Esophagus squamous epithelium (tissue), 5 donors: ENCODE measurements at places on chromosomes 4 and X.
A peak's percentile ranks its signal among the peaks of the same experiment; 100 is the strongest.

DNA sequence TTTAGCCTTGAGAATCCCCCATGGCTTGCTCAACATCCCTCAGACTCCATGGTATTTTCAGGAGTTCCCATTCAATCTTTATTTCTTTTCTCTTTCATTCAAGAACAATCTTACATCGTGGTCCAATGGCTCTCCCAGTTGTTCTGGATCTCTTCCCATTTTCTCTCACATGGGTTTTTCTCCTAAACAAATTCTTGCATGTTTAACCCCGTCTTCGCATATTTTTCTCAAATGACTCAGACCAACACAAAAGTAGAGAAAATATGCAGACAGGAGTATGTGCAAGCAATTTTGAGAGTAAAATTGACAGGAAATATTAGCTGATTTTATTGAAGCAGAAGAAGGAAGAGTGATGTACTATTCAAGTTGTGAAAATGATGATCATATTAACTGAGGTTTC, 396.4 kb upstream of the TRAM1L1 start:
- H3K4me3 ChIP-seq = no peak overlapping the region
- no peaks in the 10 kb centered on the region for H3K4me1 ChIP-seq
- no peaks in the 10 kb centered on the region for H3K36me3 ChIP-seq

GRCh38 chr4:35189988-35190613, 1054.2 kb downstream of the ARAP2 start:
- DNase-seq = no peak
- no peak overlapping the region for H3K27ac ChIP-seq
- no peaks in the 10 kb centered on the region for H3K36me3 ChIP-seq
- H3K27me3 ChIP-seq = no peaks in the 10 kb centered on the region

DNA sequence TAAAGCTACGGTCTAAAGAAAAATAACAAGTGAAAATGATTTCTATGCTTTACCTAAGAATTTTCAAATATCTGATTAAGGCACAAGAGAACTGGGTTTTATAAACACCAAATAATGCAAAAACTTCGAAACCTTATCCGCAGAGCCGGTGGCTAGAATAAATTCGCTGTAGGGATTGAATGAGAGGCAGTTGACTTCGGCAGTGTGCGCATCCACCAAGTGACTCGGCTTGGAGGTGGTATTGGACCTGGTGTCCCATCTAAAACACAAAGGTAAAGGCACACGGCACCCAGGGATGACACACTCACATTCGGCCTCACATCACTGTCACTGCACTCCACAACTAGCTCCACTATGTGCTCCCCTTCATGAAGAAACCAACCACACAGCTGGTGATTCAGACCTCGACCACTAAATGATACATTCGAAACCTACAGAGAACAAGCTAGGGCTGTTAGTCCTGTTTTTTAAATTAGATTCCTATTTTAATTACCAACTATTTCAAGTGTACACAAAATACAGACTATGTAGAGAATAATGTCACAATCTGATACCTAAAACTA, 17.5 kb downstream of the RBBP7 start:
- H3K36me3 ChIP-seq = no peaks in the 10 kb centered on the region
- no peak for DNase-seq
- no peak overlapping the region for H3K4me3 ChIP-seq
- H3K4me1 ChIP-seq = no peaks in the 10 kb centered on the region
- H3K27ac ChIP-seq = no peak overlapping the region

DNA sequence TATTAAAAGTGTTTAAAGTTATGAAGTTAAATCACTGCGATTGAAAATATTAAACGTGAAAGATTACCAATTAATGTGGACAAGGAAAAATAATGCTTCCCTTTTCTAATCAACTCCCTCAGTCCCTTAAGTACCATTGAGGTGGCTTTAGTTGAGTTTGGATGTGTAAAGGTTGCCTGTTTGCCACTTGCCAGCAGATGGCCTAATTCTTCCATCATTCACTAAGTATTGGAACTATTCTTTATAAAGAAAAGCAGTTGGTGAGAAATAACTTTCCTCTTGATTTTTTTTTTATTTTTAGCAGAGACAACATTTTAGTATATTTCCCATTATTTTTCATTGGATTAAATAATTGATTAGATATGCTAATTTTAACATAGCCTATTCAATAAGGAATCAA, 295.9 kb upstream of the TACR3 start:
- no peaks in the 10 kb centered on the region for H3K27me3 ChIP-seq
- no peaks in the 10 kb centered on the region for H3K36me3 ChIP-seq
- H3K4me3 ChIP-seq = no peak overlapping the region
- no peaks in the 10 kb centered on the region for H3K4me1 ChIP-seq
- no peak overlapping the region for H3K27ac ChIP-seq

DNA sequence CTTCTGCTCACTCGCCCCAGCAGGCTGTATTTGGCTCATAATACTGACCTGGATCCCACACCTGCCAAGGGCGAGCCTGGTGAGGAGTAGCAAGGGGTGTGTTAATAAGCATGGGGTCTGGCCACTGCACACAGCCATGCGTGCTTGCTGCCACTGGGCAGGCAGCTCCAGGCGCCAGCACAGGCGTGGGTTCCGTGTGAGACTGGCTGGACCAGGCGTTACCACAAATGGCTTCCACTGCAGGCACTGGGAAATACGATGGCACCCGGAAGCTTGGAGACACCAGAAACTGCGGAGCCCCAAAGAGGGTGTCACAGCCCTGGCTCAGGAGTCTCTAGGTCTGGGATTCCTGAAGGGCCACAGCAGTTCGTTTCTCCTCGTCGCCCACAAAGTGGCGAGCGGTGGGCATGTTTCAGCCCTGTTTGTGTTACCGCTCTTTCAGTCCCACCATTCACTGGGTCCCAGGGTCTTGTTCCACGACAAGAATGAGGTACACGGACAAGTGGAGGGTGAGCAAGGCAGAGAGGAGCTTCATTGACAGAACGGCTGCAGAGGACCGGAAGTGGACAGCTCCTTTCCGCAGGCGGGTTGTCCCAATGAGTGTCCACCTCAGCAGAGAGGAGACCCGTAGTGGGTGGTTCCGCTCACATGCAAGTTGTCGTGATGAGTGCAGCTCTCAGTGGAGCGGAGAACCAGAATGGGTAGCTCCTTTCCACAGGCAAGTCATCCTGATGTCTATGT, 428.9 kb downstream of the EPHA5 start:
- H3K4me3 ChIP-seq = no peak overlapping the region
- no peak overlapping the region for H3K27ac ChIP-seq
- DNase-seq = no peak
- H3K36me3 ChIP-seq = no peaks in the 10 kb centered on the region

DNA sequence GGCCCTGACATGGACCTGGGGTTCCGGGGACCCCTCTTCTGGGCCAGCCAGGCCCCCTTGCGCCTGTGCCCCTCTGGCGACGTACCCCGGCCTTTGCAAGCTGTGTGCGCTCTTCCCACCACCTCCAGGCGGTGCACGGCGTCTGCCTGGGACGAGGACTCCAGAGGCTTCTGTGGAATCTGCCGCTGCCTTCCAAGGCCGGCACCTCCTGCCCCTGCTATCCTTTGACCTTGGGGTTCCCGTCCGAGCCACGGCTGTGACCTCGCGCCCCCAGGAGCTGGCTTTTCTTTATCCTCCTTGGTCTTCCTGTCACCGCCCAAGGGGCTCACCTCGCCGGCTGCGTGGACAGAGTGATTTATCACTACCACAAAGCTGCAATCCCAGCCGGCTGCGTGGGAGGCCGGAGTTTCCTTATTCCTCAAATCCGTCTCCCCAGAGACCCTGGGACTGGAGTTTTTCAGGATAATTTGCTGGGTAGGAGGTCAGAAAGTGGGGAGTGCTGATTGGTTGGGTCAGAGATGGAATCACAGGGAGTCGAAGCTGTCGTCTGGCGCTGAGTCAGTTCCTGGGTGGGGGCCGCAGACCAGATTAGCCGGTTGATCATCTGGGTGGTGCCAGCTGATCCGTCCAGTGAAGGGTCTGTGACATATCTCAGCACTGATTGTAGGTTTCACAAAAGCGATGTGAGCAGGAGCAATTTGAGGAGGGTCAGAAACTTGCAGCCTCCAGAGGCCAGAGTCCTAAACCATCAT, 19.8 kb upstream of the PLCXD1 start:
- H3K4me1 ChIP-seq = no peaks in the 10 kb centered on the region
- no peak overlapping the region for H3K27ac ChIP-seq
- no peaks in the 10 kb centered on the region for H3K36me3 ChIP-seq
- DNase-seq = no peak
- no peaks in the 10 kb centered on the region for H3K27me3 ChIP-seq

- H3K27ac ChIP-seq = no peak overlapping the region
- H3K36me3 ChIP-seq = no peaks in the 10 kb centered on the region
- H3K4me1 ChIP-seq = no peaks in the 10 kb centered on the region
Measured at GRCh38 chr4:115972967-115973366, 859.5 kb upstream of the NDST4 start.

GRCh38 chr4:75696581-75696980, 23.4 kb upstream of the G3BP2 start:
- no peak overlapping the region for H3K4me3 ChIP-seq
- no peaks in the 10 kb centered on the region for H3K36me3 ChIP-seq
- H3K27me3 ChIP-seq = no peaks in the 10 kb centered on the region
- H3K4me1 ChIP-seq = no peaks in the 10 kb centered on the region
- H3K27ac ChIP-seq = no peak overlapping the region

DNA sequence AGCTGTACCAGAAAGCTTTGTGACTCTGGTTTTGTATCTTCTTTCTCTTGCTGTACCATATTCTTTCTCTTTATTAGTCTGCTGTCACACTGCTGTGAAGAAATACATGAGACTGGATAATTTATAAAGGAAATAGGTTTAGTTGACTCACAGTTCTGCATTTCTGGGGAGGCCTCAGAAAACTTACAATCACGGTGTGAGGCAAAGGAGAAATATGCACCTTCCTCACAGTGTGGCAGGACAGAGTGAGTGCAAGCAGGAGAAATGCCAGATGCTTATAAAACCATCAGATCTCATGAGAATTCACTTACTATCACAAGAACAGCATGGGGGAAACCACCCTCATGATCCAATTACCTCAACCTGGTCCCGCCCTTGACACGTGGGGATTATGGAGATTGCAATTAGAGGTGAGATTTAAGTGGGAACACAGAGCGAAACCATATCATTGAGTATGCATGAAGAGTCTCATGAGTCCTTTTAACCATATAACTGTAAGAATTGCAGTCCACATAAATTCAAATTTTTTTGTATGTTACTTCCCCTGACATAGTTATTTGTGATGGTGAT, 67.4 kb upstream of the INPP4B start:
- no peaks in the 10 kb centered on the region for H3K4me1 ChIP-seq
- H3K27ac ChIP-seq = peak overlapping the region; percentile 59
- H3K36me3 ChIP-seq = no peaks in the 10 kb centered on the region

DNA sequence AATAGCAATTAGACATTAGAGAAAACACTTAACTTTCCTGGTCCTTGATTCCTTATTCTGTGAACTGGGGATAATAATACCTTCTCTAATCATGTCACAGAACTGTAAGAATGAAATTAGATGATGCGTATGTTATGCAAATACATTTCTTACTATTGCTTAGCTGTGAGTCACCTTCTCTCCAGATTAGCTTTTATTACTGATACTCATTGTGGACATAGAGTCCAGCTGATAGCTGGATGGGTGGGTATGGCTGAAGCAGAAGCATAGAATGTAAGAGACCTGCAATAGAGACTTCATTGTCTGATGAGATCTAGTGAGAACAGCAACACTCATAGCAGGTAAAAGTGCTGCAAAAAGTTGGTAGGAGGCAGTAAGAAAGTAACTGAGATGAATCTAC, 437.2 kb upstream of the ZFP42 start:
- H3K36me3 ChIP-seq = no peaks in the 10 kb centered on the region
- H3K4me1 ChIP-seq = no peaks in the 10 kb centered on the region
- H3K4me3 ChIP-seq = no peak overlapping the region
- no peak for DNase-seq
- H3K27me3 ChIP-seq = no peaks in the 10 kb centered on the region
- no peak overlapping the region for H3K27ac ChIP-seq

GRCh38 chr4:145618210-145618931, 814 bp upstream of the MMAA start:
- H3K27me3 ChIP-seq = no peaks in the 10 kb centered on the region
- H3K4me1 ChIP-seq = peaks cover 3% of the 10 kb centered on the region
- peak overlapping the region; percentile 94 for H3K27ac ChIP-seq
- H3K36me3 ChIP-seq = no peaks in the 10 kb centered on the region

DNA sequence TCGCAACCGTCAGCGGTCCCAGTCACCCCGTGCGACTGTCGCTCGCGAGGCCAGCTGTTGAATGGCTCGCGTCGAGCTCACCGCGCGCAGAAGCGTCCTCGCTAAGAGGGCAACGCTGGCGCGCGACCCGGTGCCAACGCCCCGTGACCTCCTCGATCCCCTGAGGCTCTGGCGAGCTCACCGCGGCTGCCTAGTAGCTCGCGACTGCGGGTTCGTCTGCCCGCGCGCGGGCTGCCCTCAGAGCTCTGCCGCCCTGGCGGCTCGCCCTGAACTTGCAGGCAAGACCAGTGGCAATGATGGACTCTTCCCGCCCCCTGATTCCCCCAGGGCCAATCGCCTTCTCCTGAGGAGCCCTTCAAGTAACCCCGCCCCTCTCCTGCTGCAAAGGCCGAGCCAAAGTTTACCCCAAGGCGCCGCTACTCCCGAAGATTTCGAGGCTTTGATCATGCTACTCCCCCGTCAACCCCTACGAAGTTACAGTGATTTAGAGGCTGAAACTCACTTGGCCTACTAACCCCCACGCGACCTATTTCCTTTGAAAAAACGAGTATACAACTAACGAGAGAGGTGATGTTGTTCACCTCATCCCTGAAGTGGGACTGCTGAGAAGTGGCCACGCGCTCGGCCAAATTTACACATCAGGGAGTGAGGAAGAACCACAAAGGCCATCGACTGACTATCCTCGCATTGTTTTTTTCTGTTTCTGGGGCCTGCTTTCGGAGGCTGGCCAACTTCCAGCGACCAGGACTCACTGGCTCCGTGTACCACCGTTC, 37.5 kb downstream of the PGRMC1 start:
- no peak overlapping the region for H3K27ac ChIP-seq
- no peak for DNase-seq
- no peak overlapping the region for H3K4me3 ChIP-seq
- H3K27me3 ChIP-seq = no peaks in the 10 kb centered on the region
- no peaks in the 10 kb centered on the region for H3K4me1 ChIP-seq
- no peaks in the 10 kb centered on the region for H3K36me3 ChIP-seq

DNA sequence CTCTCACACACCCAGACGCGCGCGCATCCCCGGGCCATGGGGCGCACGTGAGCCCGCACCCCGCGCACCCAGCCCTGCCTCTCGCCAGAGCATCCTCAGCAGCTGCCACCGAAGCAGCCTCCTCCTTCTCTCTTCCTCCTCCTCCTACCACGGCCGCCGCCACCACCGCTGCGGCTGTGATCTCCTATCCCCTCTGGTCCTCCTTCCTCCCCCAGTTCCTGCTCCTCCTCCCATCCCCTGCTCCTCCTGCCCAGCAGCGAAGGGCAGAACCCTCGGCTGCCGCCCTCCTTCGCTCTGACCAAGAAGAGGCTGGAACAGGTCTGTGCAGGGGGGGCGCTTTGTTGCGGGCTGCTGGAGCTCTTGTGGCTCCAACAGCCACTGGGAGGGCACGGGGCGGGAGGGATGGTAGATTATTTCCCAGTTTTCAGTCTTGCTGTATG, 148.7 kb upstream of the CHRDL1 start:
- H3K27me3 ChIP-seq = no peaks in the 10 kb centered on the region
- DNase-seq = no peak
- peak overlapping the region; percentile 31 for H3K4me3 ChIP-seq
- no peak overlapping the region for H3K27ac ChIP-seq
- no peaks in the 10 kb centered on the region for H3K36me3 ChIP-seq
- H3K4me1 ChIP-seq = peaks cover 15% of the 10 kb centered on the region

- H3K27me3 ChIP-seq = no peaks in the 10 kb centered on the region
- DNase-seq = no peak
- H3K27ac ChIP-seq = no peak overlapping the region
- no peaks in the 10 kb centered on the region for H3K36me3 ChIP-seq
- H3K4me1 ChIP-seq = no peaks in the 10 kb centered on the region
Measured at GRCh38 chr4:186624951-186625350, 69.6 kb upstream of the MTNR1A start.

- no peaks in the 10 kb centered on the region for H3K36me3 ChIP-seq
- no peak overlapping the region for H3K4me3 ChIP-seq
- H3K4me1 ChIP-seq = peaks cover 14% of the 10 kb centered on the region
- peak overlapping the region; percentile 5 for H3K27ac ChIP-seq
- no peak for DNase-seq
Measured at GRCh38 chr4:174450786-174451125, 71.5 kb downstream of the HPGD start.
